ENCODE measurements at places on chromosomes 1 and 21. TPM values are rescaled to one million over a fixed set of nuclear protein-coding genes. Genes with fewer than 3 reads are reported as not detected.

Gene WDTC1
- 16.2 TPM for total RNA-seq

Gene PAQR6
- total RNA-seq, result 1.2 TPM

Gene ALG14
- 4.6 TPM for total RNA-seq

Gene LRRC53
- total RNA-seq, result not detected

Gene CELSR2
- 2.6 TPM for total RNA-seq

Gene OPRD1
- 60.2 TPM for total RNA-seq

DNA sequence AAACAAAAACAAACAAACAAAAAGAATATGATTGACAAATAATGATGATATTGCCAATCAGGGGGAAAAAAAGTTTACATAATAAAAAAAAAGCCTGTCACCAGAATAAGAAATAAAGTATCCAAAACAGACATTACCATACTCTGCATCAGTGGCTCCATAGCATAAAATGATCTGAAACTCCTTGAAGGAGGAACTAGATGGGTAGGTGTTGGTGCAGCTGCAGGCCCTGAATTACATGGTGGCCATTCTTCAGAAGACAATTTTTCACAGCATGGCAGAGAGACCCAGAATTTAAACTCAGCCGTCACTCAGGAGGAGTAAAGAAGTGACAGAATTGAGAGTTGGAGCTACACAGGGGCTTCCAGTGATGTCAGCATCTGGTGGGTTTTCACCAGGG, 60.2 kb downstream of the GLUL start:
- DNase-seq, result no peak

- DNase-seq, result no peak
These were observed 33.5 kb downstream of the TNFRSF8 start for GRCh38 chr1:12096615-12097014.

- no peak for DNase-seq
These were observed 77.8 kb downstream of the TMEM53 start for GRCh38 chr1:44596511-44596910.

DNA sequence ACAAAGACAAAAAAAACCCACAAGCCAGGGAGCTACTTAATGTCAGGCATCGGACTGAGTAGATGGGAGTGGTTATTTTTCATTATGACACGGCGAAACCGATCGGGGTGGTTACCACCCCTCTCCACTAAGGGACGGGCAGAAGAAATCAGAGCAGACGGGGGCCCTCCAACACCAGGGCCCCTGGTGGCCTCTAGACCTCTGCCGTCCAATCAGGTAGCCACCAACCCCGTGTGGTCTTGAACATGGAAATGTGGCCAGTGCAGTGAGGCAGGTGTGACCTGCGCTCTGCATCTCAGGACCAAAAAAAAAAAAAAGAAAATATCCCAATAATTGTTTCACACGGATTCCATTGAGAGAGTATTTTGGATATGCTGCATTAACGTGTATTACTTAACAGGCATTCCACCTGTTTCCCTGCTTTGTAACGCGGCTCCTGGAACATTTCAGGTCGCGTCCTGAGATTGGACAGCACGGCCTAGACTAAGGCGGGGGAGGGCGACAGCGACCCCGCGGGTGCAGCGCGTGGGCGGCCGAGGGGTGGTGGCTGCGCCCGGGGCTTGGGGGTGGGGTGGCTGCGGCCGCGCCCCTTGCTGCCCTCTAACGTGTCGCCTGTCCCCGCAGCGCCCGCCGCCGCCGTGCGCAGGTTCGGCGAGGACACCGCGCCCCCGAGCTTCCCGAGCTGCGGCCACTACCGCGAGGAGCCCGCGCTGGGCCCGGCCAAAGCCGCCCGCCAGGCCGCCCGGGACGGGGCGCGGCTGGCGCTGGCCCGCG, 48.3 kb downstream of the SIM2 start:
- peak; percentile 7 for DNase-seq

GRCh38 chr21:41966872-41967621, 13.2 kb upstream of the C2CD2 start:
- no peak for DNase-seq

- no peak for DNase-seq
These were observed 127.5 kb upstream of the EDN2 start for GRCh38 chr1:41611932-41612450.
